ENCODE measurements at places on chromosomes 4 and X. TPM values are rescaled to one million over a fixed set of nuclear protein-coding genes. Genes with fewer than 3 reads are reported as not detected.

CSN1S1 gene
- not detected for total RNA-seq

HAND2 gene
- total RNA-seq, result not detected

PAGE4 gene
- total RNA-seq, result not detected

ETDB gene
- not detected for total RNA-seq

GPR173 gene
- total RNA-seq, result 0.81 TPM

COL4A5 gene
- total RNA-seq, result 7.2 TPM

Data from M059J (cell line).